HTR-8/SVneo (cell line): ENCODE measurements at places on chromosomes 1 and 21.

- DNase-seq: no peak
Observed at GRCh38 chr1:93525431-93525830, 77.5 kb downstream of the FNBP1L start.

DNA sequence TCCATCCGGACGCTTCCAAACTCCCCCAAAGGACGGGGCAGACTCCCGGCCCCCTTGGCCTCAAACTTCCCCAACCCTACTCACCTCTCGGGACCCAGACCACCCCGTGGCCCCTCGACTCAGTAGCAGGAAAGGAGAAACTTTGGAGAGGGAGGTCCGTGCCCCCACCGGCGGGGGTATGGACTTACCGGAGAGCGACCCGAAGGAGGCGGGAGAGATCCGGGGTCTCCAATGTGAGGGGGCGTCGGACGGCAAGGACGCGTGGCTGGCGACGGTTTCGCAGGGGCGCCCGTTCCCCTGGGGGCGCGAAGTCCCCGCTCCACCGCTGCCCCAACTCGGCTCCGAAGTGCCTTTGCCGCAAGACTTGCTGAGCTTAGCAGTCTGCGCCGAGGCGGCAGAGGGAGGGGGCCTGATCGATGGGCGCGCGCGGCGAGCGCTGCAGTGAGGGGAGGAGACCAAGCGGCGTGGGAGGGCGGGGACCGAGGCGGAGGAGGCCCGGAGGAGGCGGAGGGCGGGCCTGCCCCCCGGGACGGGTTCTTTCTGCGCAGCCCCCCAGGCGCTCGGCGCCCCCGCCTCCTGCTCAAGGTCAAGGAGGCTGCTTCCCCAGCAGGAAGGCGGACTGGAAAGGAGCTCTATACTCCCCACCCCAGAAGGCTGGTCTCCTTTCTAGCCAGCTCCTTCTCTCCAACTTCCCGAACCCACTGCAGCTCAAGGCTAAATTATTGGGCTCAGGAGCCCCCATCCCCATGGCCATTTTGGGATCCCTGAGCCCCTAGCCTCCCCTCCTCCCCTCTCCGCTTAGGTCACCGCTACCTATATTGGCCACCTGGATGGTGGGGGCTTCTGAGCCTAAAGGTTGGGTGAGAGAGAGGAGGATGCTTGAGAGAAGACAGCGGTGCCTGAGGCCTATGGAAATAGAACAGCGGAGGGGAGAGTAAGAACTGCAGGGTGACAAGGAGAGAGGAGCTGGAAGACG is at the start of gene SYT2:
SYT2 (minus strand) TSS at position 385 of the 976 bp plus-strand sequence. CDS start 104,682 bp downstream, outside the sequence.
- peak; percentile 48 for DNase-seq

DNA sequence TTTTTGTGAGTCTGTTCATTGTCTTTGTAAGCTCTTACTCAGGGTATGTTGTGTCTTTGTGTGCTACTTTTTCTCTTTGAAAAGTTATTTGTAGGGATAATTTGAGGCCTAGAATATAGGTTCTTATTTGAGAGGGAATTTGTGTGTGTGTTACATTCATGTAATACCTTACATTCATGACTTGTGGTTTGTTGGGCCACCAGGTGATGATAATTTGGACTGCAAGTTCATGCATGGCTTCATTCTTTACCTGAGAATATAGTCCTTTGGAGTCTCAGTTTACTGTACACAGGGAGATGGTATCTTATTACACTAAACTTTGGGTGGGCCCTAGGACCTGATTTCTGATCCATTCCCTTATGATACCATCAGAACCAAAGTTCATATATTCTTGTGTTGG is 51.8 kb upstream of the FASLG start:
- no peak for DNase-seq

DNA sequence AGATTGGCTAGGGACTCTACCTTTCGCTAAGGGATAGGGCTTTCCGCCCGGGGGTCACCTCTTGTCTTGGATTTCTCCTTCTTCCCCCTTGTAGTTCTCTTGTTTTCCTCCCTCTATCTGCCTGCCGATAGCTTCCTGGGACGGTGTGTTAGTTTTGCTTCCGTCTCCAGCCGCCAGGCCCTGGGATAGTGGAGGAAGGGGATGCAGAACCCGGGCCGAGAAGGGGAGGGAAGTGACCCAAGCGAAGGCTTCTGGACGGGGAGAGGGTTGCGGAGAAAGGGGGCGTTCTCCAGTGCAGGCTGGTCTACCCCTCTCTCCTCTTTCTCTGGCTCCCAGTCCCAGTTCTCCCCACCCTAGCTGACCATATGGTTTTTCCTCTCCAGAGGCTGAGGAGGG is 871 bp downstream of the TUFT1 start:
- no peak for DNase-seq

DNA sequence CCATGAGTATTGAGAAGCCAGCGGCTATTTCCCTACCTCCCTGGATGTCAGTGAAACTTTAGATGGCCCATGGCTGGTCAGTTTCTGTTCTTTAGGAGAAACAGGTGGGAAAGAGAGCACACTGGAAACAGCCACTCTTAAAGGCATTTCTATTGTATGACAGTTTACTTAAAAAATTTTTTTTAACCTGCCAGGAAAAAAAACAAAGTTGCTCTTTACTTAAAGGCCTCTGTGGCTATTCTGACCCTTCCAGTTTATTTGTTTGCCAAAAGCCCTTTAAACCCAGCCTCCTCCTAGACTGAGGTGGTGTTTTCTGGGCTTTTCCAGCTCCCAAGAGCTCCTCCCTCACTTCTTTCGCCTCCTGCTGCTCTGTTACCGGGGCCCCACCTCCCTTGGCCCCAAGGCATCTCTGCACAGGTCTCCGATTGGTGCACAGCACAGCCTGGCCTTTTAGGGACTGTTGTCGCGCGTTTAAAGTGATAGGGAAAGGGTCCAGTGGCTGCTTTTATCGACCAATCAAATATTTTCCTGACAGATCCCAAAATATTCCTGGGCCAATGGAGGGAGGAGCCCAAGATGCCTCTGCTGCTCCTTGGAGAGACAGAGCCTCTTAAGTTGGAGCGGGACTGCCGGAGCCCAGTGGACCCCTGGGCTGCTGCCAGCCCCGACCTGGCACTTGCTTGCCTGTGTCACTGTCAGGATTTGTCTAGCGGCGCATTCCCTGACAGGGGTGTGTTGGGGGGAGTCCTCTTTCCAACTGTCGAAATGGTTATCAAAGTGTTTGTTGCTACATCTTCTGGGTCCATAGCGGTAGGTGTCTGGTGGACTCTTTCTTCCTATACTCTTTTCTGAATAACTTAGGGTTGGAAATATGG is at the start of gene SH3BGR:
SH3BGR (plus strand) TSS at position 639 of the 875 bp plus-strand sequence; CDS start at position 766, 127 bp downstream.
- no peak for DNase-seq

DNA sequence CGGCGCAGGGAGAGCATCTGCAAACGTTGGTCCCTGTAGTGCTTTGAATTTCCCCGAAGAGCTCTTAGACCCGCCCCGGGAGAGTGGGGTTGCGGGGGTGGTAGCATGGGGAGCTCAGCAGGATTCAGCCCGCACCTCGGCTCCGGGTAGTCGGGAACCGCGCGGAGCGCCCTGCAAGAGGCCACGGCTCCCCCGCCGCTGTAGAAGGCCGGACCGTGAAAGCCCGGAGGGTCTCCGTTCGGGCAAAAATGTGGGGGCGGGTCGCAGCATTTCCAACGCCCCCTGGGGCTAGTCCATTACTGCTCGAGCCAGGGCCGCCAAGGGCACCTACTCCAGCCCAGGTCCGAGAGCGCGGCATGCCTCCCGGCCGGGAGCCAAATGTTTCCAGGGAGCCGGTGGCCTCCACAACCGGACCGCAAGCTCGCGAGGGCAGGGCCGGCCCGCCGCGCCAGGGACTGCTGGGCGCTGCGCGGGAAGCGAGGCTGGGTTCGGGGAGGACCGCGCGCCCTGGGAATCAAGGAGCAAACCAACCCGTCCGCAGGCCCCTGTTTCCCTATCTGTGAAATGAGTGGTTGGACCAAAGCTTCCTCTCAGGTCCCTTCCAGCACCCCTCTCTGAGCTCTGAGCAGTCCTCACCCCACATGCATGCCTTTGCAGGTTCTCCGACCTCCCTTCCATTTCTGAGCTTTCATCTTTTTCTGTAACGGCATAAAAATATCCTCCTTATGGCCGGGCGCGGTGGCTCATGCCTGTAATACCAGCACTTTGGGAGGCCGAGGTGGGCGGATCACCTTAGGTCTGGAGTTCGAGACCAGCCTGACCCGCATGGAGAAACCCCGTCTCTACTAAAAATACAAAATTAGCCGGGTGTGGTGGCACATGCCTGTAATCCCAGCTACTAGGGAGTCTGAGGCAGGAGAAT is 775 bp upstream of the TMEM63A start:
- peak; percentile 53 for DNase-seq

DNA sequence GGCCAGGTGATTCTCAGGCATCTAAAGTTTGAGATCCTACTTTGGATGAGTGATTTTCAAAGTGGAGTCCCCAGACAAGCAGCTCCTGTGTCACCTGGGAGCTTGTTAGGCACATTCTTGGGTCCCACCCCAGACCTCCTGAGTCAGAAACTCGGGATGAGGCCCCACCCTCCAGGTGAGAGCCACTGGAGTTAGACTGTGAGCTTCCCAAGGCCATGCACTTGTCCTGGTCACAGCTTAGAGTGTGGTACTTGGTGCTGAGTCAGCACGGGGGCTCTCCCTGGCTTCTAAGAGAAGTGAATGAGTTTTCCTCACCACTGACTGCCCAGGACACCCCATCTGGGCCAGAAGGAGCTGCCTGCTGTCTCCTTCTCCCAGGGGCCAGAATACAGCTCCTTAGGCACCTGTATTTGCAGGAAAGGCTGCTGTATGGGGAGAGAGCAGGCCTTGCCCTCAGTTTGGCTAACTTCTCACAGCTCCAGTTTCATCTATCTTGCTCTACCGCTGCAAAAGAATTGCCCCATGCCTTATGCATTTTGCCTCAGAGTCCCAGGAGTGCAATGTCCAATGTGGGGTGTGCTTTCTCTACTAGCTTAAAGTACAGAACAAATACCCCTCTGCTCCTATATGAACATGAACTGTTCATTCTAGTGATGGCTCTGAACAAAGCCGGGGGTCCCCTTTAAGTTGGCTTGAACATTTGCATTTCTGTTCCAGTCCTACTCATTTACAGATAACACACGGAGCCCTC is 98.1 kb downstream of the PSMG1 start:
- DNase-seq: no peak

GRCh38 chr1:2546515-2547209 is 9.5 kb upstream of the TNFRSF14 start:
- peak; percentile 89 for DNase-seq

DNA sequence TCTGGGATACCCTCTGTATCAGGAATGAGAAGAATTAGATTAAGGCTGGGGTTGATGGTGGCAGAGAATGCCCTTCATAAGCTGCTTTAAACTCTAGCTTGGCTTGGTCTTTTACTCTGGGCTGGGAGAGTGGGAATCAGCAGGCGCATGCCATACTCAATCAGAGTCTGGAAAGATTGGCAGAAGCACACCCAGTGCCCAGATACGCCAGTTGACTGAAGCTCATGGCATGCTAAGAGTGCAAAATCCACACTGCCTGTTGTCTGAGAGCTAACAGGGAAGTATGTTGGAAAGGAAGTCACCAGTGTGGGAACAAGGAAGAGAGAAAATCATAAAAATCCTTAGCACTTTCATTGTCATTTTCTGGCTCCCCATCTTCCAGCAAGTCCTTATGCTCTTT is 53.0 kb downstream of the HMCN1 start:
- no peak for DNase-seq

DNA sequence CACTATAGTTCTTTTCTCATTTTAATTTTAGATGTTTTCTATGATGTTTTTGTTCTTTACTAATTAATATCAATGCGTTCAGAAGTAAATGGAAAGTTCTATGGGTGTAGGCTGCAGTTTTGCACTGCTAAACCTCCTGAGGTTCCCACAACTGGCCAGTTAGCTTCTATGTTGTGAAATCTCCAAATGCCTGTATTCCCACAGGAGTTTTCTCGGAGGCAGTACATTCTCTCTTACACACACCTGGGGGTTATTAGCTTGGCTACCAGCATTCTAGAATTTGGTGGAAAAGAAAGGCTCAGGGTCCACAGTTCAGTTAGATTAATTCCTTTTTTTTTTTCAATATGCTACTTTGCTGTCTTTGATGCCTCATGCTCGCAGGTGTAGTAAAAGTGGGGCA is 216.9 kb upstream of the NRIP1 start:
- no peak for DNase-seq

- no peak for DNase-seq
Observed at GRCh38 chr21:41973427-41973831, 19.6 kb upstream of the C2CD2 start.

DNA sequence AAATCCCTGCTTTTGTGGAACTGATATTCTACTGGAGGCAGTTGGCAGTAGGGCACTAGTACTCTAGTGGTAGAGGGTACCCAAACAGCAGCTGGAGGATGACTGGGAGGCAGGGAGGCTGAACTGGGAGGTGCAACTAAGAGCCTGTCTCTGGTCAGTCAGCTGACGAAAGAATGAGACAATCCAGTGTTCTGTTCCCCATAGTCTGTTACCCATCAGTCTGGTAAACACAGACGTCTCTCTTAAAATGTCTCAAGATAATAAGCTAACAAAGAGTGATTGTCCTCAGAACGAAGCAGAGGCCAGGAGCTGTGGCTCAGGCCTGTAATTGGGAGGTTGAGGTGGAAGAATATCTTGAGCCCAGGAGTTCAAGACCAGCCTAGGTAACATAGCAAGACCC is 30.4 kb downstream of the TFAP2E start:
- no peak for DNase-seq

- no peak for DNase-seq
Observed at GRCh38 chr1:155636397-155637153, 26.6 kb downstream of the MSTO1 start.

DNA sequence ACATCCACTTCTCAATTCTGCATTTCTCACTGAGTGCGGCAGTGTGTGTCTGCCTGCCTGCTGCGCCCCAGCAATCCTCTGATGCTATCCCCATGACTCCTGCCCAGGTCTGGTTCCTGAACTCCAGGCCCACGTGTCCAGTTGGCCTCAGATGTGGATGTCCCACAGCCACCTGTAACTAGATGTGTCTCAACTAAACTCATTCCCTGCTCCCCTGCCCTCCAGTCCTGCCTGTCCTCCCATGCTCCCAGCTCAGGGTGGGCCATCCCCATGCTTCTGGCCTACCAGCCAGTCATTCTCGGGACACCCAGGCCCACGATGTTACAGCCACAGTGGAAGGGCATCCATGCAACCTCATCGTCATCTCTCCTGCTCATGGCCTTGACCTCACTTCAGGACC is 76.8 kb downstream of the STUM start:
- DNase-seq: no peak

DNA sequence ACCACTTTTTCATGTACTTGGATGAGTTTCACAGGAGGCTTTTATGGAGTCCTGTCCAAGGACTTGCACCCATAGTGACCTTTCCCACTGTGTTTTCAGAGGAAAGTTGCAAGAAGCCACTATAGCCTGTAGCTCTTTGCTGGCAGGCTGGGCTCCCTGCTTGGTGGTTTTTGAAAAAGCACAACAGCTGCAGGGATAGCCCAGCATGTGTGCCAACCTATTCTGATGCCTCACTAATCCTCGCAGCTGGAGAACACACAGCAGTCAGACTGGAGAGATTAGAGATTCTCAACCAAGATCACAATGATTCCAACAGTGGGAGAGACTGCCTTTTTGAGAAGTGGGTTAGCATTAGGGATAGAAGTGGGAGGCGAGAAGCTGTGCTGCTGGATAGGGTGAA is 24.1 kb upstream of the ARHGEF11 start:
- DNase-seq: no peak
